T-helper 2 cell treated with Interferon-gamma antibody and Interleukin-4, amounts not matched to agents 5 μg/mL and 100 μg/mL, for 36 hours (primary cell): ENCODE measurements at places on chromosomes 12 and 14.

DNA sequence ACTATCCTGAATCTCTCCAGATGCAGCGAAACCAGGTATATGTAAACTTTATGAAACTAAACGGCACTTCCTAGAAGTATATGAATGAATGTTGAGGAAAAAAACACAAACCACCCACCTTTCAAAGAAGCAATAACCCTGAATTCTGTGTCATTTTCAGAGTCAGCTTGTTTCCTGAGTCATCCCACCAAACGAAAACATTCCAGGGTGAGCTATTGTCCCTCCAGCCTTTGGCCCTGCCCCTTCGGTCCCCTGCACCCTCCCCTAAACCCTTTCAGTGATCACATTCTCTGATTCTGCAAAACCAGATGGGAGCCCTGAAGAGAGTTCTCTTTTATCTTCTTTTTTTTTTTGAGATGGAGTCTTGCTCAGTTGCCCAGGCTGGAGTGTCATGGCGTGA lies 202.6 kb upstream of the ALG10B start:
- DNase-seq: no peak

DNA sequence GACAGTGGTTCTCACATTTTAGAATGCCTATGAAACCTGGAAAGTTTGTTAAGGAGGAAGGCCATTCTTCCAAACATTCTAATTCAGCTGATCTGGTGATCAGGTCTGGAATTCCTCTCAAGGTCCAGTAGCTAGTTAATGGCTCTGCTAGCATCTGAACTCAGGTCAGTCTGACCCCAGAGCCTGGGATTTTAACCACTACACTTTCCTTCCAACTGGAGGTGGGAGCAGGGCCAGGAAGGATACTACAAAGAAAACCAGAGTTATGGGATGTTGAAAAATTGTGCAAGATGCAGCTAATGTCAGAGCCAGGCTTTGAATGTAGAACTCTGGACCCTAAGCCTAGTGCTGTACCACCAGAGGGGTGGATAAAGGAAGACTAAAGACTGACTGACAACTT lies 73.6 kb upstream of the NID2 start:
- no peak for DNase-seq

GRCh38 chr12:19409376-19409775 lies 29.9 kb upstream of the AEBP2 start:
- DNase-seq: no peak

- no peak for DNase-seq
Measured at GRCh38 chr14:66315548-66315947, 170.6 kb upstream of the CCDC196 start.
